ENCODE measurements at places on chromosomes 2 and 18.
A peak's percentile ranks its signal among the peaks of the same experiment; 100 is the strongest.

GRCh38 chr2:147715807-147716206, 129.0 kb upstream of the ACVR2A start:
- no peak for DNase-seq
- no peak overlapping the region for H3K27ac ChIP-seq
- no peaks in the 10 kb centered on the region for H3K4me1 ChIP-seq
- H3K36me3 ChIP-seq, result no peaks in the 10 kb centered on the region
- no peak overlapping the region for H3K4me3 ChIP-seq
- H3K27me3 ChIP-seq, result no peaks in the 10 kb centered on the region

DNA sequence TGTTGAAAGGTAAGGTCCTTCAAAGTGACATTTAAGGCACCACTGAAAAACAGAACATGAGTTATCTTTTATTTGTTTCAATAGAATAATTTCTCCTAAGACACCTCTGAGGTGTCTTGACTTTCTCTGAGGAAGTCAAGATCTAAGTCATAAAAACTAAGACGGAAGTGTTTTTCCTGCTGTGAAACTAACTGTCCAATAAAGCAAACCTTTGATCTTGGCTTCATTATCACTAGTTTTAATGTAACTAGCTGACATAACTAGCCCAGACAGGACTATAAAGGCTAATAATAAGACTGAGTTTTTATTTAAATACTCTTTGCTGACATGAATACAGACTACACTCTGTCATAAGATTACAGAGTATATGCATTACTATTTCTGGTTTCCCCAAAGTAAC, 36.6 kb downstream of the INO80D start:
- no peak overlapping the region for H3K4me3 ChIP-seq
- H3K4me1 ChIP-seq, result peaks cover 9% of the 10 kb centered on the region
- no peaks in the 10 kb centered on the region for H3K27me3 ChIP-seq
- H3K27ac ChIP-seq, result peak overlapping the region; percentile 11

DNA sequence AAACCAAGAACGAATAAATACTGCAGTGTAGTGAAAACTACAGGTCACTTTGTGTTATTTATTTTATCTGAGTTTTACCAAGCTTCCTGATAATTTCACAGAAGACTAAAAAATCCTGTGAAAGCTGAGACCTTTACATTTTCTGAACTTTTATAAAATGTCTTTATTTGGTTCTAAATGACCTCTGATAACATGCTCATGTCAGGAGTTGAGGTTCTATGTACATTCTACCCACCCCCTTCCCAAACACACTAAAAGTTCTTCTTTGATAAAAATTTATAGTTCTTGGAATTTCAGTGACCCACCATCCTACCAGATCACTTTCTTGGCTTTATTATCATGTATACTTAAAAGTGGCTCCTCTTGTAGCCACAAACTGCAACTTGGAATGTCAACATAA, 463.1 kb downstream of the PIK3C3 start:
- H3K36me3 ChIP-seq, result no peaks in the 10 kb centered on the region
- H3K4me1 ChIP-seq, result no peaks in the 10 kb centered on the region
- no peak for DNase-seq
- no peak overlapping the region for H3K4me3 ChIP-seq

GRCh38 chr2:121830809-121831208, 75.4 kb downstream of the TSN start:
- no peak for DNase-seq
- peaks cover 4% of the 10 kb centered on the region for H3K4me1 ChIP-seq
- H3K27me3 ChIP-seq, result peaks cover 30% of the 10 kb centered on the region
- no peak overlapping the region for H3K4me3 ChIP-seq

DNA sequence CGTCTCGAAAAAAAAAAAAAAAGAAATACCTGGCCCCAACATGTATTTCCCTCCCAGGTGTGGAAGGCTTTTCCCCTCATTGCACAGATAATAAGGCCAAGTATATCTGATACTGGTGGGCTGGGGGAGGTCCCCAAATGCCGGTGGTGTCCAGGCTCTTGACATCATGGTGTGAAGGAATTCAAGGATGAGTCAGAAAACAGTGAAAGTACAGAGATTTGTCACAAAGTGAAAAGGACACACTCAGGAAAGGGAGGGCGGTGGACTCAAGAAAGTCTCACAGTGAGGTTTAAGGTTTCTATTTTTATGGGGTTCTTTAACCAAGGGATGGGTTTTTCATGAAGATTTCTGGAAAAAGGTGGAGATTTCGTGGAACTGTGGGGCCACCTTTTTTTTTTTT, 37.8 kb upstream of the FZD5 start:
- no peak overlapping the region for H3K4me3 ChIP-seq
- no peak for DNase-seq
- peaks cover 29% of the 10 kb centered on the region for H3K27me3 ChIP-seq
- H3K36me3 ChIP-seq, result no peaks in the 10 kb centered on the region
- H3K4me1 ChIP-seq, result peaks cover 4% of the 10 kb centered on the region
- no peak overlapping the region for H3K27ac ChIP-seq

DNA sequence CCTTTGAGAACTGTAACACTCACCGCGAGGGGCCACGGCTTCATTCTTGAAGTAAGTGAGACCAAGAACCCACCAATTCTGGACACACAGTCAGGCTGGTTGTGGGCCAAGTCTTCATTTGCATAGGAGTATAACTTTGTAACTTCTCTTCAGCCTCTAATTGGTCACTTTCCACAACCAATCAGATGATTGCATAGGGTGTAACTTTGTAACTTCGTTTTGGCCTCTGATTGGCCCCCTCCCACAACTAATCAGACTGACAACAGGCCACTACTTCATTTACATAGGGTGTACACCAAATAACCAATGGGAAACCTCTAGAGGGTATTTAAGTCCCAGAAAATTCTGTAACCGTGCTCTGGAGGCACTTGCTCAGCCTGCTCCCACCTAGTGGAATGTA, 77.5 kb upstream of the TCF4 start:
- DNase-seq, result no peak
- H3K4me3 ChIP-seq, result no peak overlapping the region
- H3K4me1 ChIP-seq, result no peaks in the 10 kb centered on the region
- H3K27me3 ChIP-seq, result no peaks in the 10 kb centered on the region

DNA sequence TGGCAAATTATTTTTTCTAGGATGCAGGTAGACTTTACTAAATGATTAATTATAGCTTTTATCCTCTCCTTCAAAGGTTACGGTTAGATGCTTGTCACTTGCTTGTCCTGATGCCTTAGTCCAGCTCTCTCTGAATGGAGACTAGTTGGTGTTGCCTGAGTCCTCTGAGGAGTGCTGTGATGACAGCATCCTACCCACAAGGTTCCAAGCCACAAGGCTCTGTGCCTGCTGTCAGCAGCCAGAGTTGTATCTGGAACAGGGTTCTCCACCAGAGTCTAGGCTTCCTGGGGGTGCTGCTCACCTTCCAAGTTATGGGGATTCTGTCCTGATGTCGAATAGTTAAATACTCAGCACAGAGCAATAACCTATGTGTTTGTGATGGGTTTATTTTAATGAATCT, 125.7 kb downstream of the GALNT1 start:
- DNase-seq, result no peak
- peaks cover 6% of the 10 kb centered on the region for H3K36me3 ChIP-seq
- no peaks in the 10 kb centered on the region for H3K4me1 ChIP-seq

- H3K27ac ChIP-seq, result no peak overlapping the region
- no peak for DNase-seq
- peaks cover 15% of the 10 kb centered on the region for H3K4me1 ChIP-seq
- peaks cover 3% of the 10 kb centered on the region for H3K36me3 ChIP-seq
- no peak overlapping the region for H3K4me3 ChIP-seq
These were observed 456.9 kb upstream of the TNP1 start for GRCh38 chr2:217316743-217317142.

- no peak overlapping the region for H3K27ac ChIP-seq
- H3K36me3 ChIP-seq, result no peaks in the 10 kb centered on the region
- peaks cover 20% of the 10 kb centered on the region for H3K27me3 ChIP-seq
- peaks cover 6% of the 10 kb centered on the region for H3K4me1 ChIP-seq
- H3K4me3 ChIP-seq, result no peak overlapping the region
These were observed 97.5 kb downstream of the SH3YL1 start for GRCh38 chr2:166381-166780.

GRCh38 chr2:9380702-9381628, 42.4 kb downstream of the ITGB1BP1 start:
- peaks cover 2% of the 10 kb centered on the region for H3K36me3 ChIP-seq
- H3K4me1 ChIP-seq, result no peaks in the 10 kb centered on the region
- no peak overlapping the region for H3K4me3 ChIP-seq
- peaks cover 16% of the 10 kb centered on the region for H3K27me3 ChIP-seq
- DNase-seq, result no peak

DNA sequence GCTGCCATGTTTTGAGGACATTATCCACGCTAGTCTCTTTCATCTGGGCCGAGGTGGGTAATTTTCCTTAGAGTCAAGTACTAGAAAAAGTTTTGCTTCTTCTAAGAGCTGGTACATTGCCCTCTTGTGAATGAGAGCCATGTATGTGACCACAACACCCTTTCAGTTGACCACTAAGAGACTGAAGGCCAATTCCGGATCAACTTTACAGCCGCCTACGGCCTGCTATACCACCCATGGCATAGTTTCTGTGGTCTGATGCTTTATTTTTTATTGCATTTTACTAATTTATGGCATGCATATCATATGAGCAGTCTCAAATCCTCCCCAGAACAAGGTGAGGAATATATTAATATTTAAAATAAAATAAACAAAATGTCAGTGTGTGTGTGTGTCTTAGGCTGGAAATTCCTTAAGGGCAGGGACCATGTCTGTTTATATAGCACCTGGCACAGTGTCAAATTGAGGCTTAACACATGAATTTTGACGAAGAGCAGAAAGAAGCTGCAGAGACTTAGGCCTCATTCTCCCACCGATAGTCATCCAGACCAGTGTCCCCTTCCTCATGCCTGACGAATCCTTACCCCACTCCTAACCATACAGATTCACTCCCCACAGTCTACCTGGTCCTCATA, 35.4 kb downstream of the PSD4 start:
- H3K4me3 ChIP-seq, result no peak overlapping the region
- H3K4me1 ChIP-seq, result peaks cover 18% of the 10 kb centered on the region
- H3K36me3 ChIP-seq, result no peaks in the 10 kb centered on the region
- H3K27me3 ChIP-seq, result no peaks in the 10 kb centered on the region
- no peak overlapping the region for H3K27ac ChIP-seq

DNA sequence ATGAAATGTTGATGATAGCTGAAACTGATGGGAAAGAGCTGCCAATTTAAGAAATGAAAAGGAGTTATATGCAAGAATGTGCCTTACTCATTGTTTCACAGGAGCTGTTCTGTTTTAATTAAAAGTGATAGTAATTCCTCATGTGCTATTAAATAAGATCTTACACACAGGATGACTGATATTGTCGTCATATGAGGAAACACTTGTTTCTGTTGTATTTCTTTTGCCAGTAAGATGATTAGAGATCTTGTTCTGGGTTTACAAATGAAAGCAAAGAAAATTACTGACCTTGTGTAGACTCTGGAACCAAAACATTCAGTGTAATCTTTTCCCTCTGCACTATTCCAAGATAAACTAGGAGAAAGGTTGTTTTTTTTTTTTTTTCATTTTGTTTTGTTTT, 123.6 kb downstream of the MAP3K20 start:
- no peak overlapping the region for H3K4me3 ChIP-seq
- no peaks in the 10 kb centered on the region for H3K36me3 ChIP-seq
- H3K27ac ChIP-seq, result no peak overlapping the region
- no peak for DNase-seq

GRCh38 chr2:10411557-10411956, 36.6 kb downstream of the ODC1 start:
- no peaks in the 10 kb centered on the region for H3K36me3 ChIP-seq
- no peak for DNase-seq
- H3K4me3 ChIP-seq, result no peak overlapping the region
- H3K4me1 ChIP-seq, result peaks cover 26% of the 10 kb centered on the region
- no peak overlapping the region for H3K27ac ChIP-seq

DNA sequence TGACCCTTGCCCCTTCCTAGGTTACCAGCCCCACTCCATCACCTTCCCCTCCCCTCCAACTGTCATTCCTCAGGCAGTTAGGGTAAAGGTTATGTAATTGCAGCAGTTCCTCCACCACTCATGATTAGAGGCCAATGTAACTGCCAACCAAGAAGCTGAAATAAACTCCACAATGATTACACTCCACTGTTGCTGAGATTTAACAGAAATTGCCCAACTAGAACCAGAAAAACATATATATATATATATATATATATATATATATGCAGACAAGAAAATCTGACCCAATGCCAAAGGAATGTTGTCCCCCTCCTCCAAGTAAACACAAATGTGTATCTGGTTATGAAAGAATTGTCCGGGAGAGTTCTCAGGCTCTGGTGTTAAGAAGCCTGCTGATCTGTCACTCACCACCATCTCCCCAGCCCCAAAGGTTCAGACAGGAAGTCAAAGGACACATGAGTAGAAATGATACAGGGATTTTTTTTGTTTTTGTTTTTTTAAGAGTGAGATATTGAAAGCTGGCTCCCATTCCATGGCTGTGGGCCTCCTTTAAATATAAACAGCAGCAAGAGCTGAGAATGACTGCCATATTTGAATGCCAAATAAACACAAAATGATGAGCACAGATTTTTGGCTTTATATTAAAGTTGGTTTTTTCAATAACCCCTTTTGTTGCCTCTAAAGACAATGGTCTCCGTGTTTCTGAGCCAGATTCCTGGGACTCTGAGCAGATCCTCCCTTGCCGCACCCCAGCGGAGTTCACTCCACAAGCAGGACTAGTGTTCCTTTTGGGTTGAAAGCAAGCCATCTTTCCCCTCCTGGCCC, 127.2 kb upstream of the MAPRE2 start:
- DNase-seq, result no peak
- H3K36me3 ChIP-seq, result no peaks in the 10 kb centered on the region
- H3K4me1 ChIP-seq, result peaks cover 2% of the 10 kb centered on the region
- no peak overlapping the region for H3K27ac ChIP-seq
- H3K4me3 ChIP-seq, result no peak overlapping the region
- H3K27me3 ChIP-seq, result peaks cover 14% of the 10 kb centered on the region

DNA sequence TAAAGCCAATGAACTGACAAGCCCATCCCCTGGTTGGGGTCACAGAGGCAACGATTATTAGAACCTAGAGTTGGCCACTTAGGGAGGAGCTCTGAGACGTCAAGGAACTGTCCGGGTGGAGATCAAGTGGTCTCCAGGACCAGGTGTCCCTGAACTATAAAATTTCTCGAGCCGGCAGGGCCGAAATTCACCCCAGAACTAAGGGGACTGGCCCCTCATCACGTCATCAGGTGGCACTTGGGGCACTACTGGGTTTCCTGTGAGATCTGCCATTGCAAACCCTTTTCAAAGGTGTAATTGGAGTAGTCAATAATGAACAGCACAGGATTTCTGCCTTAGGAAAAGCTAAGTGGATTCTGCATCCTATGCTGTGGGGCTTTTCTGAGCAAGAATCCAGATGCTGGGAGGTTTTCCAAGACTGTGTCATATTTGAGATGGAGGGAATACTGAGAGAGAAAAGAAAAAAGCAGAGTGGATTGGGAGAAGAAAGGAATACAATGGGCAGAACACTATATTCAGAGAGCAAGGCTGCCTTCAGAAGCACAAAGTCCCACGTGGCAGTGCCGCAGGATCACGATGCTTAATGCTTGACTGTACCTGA, 113.6 kb downstream of the ALPK2 start:
- peaks cover 5% of the 10 kb centered on the region for H3K36me3 ChIP-seq
- H3K27me3 ChIP-seq, result peaks cover 14% of the 10 kb centered on the region
- no peaks in the 10 kb centered on the region for H3K4me1 ChIP-seq
- no peak overlapping the region for H3K27ac ChIP-seq
- no peak for DNase-seq

DNA sequence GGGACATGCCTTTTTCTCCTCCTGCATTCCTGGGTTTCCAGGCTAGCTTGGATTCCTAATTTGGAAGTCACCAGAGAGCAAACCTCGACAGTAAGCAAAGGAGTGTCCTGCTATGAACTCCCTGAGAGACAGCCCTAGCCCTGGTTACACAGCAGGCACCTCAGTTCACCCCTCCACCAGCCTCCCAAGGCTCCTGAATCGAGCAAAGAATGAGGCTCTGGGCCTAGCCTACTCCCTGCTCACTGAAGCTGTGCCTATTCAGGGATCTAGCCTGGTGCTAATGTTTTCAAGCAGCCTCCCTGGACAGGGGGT, 66.7 kb upstream of the RMDN2 start:
- H3K4me1 ChIP-seq, result peaks cover 4% of the 10 kb centered on the region
- no peak overlapping the region for H3K4me3 ChIP-seq
- no peak for DNase-seq
- H3K27me3 ChIP-seq, result peaks cover 19% of the 10 kb centered on the region
- H3K36me3 ChIP-seq, result peaks cover 5% of the 10 kb centered on the region
